ENCODE measurements at places on chromosomes 3 and 15.

- peak; percentile 1 for DNase-seq
Measured at GRCh38 chr3:82475306-82475705, 713.9 kb upstream of the GBE1 start.

- DNase-seq: peak; percentile 81
Measured at GRCh38 chr3:9727743-9728142, 3.8 kb upstream of the BRPF1 start.

DNA sequence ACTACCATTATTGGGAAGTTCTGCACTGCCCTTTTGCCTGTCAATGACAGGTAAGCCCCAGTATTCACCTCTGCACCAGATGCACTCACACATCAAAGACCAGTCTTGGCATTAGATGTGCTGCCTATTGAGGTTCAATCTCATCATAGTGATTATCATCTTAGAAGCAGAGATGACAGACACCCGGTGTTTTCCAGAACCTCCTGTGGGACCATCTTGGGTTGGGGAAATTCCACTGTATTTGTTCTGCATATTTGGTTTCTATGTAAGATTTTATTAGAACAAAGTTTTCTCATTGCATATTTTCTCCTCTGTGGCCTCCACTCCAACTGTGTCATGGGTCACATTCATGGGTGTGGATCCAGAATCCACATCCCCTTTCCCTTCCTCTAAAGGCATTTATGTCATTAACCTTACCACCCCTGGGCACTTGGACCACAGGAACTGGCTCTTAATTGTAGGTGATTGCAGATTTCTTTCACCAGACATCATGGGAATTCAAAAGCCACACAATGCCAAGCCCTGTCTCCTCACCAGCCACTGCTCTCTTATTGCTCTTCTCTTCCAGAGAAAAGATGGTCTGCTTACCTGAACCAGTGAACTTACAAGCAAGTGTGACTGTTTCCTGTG is 31.2 kb downstream of the PLA1A start:
- DNase-seq: no peak

- DNase-seq: no peak
Measured at GRCh38 chr15:92142242-92143232, 251.1 kb upstream of the ST8SIA2 start.

DNA sequence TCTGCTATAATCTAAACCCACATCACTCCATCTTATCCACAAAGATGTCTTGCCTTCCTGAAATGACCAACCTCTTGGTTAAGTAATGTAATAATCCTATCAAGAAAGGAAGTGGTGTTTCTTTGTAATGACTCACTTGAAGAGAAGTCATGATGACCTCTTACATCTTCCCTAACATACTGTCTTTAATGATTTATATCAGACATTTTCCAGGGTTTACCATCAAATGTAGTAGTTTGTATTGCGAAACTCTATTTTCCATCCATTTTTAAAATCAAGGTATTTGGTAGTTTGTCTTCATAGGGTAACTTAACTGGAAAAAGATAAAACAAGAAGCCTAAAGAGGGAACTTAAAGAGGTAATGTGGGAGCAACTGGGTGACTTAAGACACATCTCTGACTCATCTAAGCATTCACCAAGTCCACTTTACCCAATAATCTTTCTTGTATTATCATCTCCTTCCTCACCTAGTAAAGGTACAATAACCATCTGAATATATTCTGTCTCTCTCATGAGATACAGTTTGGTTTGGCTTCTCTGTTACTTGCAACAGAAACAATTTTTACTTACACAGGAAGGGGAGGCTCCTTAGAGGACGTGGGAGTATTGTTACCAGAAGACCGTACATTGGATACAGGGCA is 5.7 kb upstream of the MAPK6 start:
- DNase-seq: peak; percentile 81

DNA sequence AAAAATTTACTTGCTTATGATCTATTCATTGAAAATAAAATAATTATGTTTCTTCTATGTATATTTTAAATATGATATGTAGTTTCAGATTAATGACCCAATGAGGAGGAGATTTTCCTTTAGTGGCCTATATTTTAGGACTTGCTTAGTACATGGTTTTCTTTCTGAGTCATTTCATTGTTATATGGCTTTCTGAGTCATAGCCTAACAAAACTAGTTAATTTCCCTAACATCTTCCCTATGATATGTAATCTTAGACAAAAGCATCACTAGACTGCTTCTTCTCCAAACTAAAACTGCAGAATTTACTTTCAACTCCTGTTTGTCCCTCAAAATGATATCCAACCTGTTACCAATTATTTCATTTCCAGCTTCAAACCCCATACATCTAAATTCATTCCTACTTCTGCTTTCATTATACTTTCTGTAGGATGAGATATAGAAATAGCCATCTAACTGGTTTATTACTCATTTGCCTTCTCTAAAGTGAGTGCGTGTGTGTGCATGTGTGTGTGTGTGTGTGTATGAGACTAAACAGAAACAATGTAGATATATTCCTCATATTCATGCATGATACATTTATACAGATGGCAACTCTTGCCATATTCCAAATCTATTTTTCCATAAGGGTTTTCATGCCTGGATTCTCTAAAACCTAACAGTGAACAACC is 915.0 kb upstream of the GBE1 start:
- DNase-seq: no peak

- no peak for DNase-seq
Measured at GRCh38 chr3:185153171-185153771, 411 bp upstream of the C3orf70 start.

DNA sequence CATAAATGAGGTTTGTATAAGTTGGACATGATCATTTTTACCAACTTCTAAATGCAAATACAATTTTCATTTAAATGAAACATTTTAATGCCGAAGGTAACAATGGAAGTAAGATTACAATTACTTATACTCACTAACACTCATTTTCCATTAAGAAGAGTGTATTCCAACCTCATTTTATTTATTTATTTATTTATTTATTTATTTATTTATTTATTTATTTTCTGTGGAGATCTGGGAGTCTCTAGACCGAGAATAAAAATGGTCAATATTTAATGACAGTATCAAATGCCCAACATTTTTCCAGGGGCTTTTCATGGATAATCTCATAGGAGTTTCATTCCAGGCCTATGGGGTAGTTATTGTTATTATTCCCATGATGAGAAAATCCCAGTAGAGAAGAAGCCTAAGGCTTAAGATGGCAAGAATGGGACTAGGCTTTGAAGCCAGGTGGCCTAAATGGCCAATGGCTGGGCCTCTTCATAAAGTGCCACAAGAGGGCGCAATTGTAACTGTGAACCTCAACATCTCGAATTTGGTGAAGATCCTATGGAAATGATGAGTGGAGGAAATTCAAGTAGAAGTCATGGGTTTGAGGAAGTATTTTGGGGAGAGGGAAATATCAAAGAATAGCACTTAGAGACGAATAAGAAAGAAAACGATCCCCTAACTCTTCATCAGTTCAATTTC is 21.3 kb downstream of the VGLL3 start:
- DNase-seq: peak; percentile 63

GRCh38 chr3:177571944-177572315 is 374.6 kb upstream of the TBL1XR1 start:
- DNase-seq: no peak

GRCh38 chr15:66876421-66876730 is 174.3 kb downstream of the SMAD6 start:
- no peak for DNase-seq

GRCh38 chr3:160806094-160806493 is 50.1 kb downstream of the PPM1L start:
- no peak for DNase-seq

DNA sequence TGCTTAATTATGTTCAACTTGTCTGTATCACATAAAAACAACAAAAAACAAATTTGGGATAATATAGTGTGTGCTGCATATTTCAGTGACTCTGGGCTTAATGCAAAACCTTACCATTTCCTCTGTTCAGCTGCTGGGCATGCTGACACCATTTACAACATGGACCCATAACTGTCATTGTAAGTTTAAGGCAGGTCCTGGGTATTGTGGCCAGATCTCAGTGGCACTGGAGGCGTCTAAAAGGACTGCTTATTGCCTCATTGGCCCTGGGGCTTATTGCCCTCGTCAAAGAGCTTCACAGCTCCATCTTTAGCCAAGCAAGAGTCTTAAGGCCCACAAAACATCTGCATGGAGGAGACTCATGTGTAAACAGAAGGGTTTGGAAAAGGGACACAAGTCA is 390.2 kb downstream of the NR2F2 start:
- no peak for DNase-seq

DNA sequence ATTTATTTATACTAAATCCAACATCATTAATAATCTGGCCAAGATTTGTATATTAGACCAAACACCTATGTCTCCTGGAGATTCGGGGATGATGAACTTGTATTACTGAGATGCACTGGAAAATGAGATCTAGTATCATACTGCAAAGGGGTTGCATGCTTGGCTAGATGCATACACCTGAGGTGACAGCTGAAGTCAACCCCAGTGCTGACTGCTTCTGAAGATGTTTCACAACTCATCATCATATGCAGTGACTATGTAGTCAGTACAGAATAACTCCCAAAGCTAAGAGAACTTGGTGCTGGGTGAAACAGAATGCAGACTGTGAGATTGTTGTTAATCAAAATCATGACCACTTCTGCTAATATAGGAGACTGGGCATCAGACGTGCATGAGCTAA is 1114.2 kb downstream of the NSUN3 start:
- DNase-seq: no peak

DNA sequence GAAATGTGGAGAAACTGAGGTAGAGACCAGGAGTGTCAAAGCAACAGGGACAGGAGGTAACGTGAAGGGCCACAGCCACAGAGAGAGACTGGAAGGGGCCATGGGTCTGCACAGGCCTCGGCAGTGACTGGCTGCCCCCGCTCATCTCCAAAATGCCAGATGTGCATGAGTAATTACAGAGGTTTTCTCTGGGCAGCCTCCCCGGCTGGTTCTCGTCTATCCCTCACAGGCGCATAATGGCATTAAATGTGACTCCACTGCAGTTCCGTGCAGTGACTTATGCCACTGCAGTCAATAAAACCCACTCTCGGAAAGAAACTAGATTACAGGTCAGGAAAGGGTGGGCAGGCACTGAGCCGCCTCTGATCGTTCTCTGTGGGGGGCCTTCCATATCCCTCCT is 74.7 kb downstream of the WDR76 start:
- DNase-seq: no peak

DNA sequence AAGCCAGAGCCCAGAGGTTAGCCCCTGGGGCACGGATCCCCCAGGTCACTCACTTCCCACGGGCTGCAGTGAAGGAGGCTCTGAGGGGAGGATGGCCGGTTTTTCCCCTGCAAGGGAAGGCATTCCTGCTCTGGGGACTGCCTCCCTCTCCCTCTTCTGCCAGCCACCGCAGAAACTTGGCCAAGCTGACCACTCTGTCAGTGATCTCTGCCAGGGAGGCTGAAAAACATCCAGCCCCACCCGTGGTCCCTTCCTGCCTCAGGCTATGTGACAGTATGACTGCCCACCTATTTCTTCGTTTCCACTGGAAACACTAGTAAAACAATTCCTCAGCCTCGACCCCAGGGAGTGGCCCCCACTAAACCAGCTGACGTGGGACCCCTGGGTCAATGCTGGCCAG is 14.6 kb upstream of the FANCD2 start:
- DNase-seq: no peak

- no peak for DNase-seq
Measured at GRCh38 chr3:2094941-2095340, 3.7 kb upstream of the CNTN4 start.

DNA sequence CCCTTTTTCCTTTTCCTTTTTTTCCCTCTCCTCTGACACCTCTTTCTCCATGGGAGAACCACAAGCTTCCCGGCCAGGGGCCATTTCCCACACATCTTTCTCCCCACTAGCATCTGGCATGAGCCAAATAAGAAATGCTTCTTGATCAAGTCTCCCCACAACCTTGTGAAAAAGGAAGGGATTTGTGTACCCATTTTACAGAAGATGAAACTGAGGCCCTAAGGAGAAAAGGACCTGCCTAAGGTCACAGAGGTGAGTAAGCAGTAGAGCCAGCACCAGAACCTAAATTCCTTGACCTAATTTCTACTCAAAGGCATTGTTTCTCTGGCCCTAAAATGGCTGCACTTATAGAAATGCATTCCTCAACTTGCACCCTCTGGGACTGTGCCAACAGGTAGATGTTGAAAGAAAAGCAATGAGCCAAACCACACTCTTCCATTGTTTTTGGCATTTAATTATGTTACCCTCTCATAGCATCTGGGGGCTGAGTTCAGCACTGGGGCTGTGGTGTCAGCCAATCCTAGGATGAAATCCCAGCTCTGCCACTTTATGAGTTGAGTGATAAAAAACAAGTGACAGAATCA is 81.7 kb upstream of the TLE3 start:
- no peak for DNase-seq

DNA sequence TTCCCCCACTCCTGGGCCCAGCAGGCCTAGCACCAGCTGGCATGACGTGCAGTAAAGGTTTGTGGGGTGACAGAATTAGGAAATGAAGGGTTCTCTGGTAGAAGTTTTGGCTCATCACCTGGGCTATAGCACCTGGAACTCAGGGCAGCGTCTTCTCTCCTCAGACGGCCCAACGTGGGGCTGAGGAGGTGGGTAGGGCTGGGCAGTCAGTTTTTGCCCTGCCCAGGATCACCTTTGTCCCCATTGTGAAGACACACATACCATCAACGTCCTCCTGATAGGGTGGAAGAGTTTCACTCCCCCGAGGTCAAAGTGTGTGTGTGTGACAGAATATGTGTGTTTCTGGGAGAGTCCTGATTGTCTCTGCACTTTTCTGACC is 12.1 kb downstream of the KBTBD13 start:
- no peak for DNase-seq

DNA sequence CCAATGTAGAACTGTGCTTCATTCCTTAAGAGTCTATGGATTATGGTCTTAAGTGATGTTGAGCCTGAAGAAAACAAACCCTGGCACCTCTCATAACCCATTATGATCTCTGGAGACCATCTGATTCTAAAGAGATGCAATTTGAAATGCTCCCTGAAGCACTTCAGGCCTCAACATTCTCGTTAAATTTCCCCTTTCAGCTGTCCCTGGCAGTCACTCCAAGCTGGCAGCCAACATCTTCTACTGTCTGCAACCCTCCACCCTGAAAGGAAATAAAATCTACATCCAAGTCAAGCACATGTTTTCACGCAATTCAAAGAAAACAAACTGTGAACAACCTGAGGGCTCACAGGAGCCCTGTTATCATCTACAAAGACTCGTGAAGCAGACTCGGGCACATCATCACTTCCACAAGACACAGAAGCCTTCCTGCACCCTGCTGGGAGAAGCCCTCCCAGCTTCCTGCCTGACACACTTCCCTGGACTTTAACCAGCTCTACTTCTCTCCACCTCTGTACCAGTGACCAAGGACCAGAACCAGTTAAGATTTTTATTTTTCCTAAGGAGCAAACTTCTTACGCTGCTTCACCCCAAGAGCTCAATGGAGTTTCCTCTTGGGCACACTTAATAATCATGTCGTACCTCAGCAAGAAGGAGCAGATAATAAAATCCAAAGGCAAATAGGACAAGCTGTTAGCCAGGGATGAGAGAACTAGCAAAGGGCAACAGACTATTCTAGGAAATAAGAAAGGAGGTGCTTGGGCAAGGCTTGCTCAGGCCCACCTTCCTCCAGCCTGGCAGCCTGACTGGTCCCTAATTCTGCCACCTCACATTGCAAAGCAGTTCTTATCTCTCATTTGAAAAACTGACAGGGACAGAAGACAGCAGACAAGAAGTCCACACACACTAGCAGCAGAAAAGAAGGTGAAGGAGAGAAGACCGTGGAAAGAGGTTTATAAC is 67.1 kb downstream of the MAGI1 start:
- no peak for DNase-seq

- DNase-seq: no peak
Measured at GRCh38 chr15:57950381-57950946, 115.0 kb downstream of the ALDH1A2 start.
